ENCODE measurements at places on chromosomes 2 and 18.

DNA sequence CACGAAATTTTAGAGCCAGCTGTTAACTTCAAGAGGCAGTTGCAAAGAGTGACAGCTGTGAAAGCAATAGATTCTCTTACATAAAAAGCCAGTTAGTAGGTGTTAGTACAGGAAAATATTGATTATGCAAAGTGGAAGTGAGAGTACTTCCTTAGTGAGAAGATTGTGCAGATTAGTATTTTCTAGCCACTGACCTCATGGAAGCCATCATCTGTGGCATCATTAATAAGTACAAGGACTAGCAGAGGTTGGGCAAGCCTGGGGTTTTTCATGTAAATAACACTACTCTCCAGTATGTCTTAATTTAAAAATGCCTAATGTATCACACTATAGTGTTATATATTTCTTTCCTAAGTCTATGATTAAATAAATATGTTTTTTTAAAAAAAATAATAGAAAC, 166.2 kb upstream of the DTNA start:
- DNase-seq = no peak

- no peak for DNase-seq
Observed at GRCh38 chr2:148794558-148794957, 80.5 kb upstream of the KIF5C start.

DNA sequence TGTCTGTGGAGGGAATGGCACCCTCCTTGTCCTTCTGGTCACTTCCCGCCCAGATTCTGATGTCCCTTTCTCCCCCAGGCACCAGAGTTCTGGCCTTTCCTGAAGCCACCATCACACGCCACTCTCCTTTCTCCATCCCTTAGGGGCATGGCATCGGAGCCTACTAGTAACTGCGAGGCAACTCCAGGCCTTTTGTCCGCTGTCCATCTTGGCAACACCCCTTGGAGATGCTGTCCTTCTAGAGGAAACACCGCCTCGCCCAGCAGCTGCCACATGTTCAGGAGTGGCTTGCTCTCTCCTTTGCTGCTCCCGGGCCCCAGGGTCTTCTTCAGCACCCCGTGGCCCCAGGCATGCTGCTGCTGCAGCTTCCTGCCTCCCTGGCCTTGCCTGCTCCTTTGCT, 267.0 kb downstream of the SRBD1 start:
- DNase-seq = no peak

GRCh38 chr18:51559902-51560287, 362.4 kb upstream of the MEX3C start:
- no peak for DNase-seq

DNA sequence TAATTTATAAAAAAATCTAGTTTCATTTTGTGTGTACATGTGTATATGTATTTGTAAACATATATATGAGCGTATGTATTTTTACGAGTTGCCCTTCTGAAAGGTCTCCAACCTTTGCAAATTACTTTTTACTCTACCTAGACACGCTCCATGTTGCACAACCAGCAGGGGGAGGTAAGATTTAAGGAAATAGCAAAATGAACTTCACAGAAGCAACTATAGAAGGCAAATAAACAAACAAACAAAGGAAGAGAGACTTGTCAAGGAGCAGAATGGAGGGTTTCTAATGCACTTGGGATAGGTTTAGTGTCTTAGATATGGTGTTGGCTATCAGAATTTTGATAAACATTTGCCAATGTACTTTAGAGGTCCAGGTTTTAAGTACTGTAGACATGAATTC, 820.5 kb upstream of the POU3F3 start:
- peak; percentile 33 for DNase-seq

GRCh38 chr2:128501006-128501690, 182.5 kb upstream of the HS6ST1 start:
- DNase-seq = no peak

- no peak for DNase-seq
Observed at GRCh38 chr2:108936866-108937265, 52.2 kb downstream of the EDAR start.

DNA sequence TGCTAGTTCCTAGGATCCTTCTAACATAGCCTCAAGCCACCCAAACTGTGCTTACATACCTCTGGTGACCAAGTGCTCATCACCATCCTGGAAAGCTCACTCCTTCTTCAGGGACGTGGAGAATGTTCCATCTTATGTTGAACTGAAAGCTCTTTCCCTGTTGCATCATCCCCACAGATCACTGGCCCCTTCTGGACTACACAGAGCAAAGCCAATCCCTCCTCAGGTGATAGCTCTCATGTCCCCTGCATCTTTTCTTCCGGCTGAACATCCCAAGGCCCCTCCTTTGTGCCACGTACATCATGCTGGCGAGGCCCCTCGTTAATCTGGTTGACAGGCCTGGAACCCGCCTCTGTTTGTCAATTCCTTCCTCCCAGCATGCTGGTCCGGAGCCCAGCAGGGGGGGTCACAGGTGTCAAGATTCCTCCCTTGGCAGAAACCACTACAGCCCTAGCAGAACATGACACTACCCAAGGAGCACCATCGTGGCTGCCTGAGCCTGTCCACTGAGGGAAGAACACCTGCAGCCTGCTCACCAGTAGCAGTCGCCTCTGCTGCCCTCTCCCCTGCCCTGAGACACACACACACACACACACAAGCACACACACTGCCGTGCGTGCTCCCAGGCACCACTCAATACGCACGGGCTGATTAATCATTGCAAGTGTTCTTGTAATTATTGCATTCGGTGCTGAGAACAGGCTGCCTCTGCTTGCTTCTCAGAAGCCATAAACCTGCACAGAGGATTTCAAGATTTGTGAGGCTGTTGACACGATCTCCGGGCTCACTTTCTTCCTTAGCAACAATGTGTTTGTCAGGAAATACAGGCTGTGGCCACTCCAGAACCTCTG, 6.3 kb upstream of the KCNK3 start:
- DNase-seq = no peak

DNA sequence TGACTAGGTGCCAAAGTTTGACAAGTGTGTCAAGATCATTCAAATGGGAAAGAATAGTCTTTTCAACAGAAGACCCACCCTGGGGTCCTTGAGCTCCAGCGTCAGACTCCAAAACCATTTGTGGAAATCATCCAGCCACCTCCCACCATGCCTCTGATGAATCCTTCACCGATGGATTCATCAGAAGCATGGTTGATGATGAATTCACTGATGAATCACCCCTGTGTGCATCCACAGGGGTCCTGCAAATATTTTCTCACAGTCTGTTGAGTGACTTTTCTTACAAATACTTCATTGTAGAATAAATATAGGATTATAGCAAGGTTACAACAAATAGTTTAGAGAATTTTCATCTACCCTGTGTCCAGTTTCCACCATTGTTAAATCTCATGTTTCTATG, 4.3 kb downstream of the UGT1A9 start:
- DNase-seq = no peak

DNA sequence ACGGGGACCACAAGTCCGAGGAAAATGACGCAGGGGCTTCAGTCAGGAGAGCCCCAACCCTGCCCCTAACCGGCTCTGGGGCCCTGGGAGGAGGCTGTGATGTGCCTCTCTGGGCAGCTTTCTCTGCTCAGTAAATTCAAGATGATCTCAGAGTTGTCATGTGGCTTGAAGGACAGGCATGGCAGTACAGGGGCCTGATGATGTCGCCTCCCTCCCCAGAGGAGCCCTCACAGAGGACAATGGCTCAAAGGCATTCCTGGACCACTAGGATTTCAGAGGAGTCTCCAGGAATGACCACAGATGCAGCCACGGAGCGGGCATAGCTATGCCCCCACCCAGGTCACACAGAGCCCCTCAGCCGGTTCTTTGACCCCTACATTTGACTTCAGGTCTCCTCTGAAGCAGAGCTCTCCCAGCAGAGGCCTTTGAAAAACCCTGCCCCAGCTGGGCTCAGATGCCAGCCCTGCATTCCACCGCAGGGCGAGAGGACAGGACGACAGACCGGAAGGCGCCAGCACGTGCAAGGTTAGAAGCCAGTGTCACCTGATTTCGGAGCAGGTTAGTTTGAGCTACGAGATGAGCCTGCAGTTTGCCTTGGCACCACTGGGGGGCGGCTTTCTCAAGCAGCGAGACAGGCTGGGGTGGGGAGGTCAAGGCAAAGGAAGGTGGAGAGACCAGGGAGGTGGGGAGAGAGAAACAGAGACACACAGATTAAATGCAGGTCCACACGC, 39.2 kb downstream of the BIN1 start:
- peak; percentile 72 for DNase-seq

DNA sequence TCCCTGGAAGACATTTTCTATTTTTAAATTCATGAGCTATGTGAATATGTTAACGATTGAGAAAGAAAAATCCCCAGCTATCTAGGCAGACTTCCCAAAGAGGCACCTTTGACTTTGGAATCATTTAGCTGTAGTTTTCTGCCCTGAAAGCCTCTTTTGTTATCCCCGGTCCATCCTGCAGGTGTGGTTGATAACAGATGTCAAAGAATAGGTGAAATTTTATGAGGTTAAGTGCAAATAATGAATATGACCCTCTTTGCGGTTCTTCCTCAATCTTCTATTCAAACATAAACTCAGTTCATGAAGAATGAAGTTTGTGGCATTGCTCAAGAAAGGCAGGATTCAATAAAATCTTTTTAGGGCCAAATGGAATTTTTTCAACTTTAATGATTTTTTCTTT, 51.6 kb upstream of the ATP8B1 start:
- no peak for DNase-seq

- no peak for DNase-seq
Observed at GRCh38 chr2:157631861-157632260, 3.2 kb upstream of the ACVR1C start.

GRCh38 chr18:70536370-70537062, 247.7 kb downstream of the SOCS6 start:
- no peak for DNase-seq

DNA sequence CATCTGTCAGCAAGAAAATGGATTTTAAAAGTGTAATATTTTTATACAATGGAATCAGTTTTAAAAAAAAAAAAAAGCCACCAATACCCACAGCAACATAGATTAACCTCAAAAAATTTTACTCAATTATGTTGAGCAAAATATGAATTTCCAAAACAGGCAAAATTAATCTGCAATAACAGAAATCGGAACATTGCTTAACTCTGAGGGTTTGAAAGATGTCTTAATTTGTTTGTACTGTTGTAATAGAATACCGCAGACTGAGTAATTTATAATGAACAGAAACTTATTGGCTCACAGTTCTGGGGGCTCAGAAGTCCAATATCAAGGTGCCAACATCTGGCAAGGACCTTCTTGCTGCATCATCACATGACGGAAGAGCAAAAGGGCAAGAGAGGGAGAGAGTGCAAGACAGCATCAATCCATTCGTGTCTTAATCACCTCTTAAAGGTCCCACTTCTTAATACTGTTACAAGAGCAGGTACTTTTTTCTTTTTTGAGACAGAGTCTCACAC, 31.8 kb upstream of the TNFAIP6 start:
- DNase-seq = no peak

- DNase-seq = no peak
Observed at GRCh38 chr18:55261253-55261652, 302.0 kb upstream of the CCDC68 start.

GRCh38 chr2:234191819-234192407, 141.4 kb downstream of the SPP2 start:
- no peak for DNase-seq

GRCh38 chr18:28485918-28486317, 309.0 kb upstream of the CDH2 start:
- no peak for DNase-seq

- DNase-seq = no peak
Observed at GRCh38 chr2:205688417-205689200, 6.3 kb downstream of the NRP2 start.

DNA sequence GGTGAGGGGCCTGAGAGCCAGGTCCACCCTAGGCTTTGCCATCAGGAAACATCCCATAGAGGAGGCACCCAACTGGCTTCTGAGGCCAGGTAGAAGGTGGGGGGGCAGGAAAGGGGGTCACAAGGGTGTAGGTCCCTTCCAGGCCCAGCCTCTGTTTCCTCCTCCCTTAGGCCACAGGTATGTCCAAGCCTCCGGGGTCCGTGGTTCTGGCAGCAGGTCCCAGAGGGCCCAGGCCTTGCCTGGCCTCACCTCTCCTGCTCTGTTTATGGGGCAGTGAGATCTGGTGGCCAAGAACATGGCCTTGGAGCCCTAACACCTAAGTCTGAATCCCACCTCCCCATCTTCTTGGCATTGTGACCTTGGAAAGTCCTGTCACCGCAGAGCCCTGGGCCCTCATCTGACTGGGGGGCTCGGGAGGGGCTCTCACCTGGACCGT, 21.6 kb upstream of the GPR17 start:
- DNase-seq = no peak

- DNase-seq = no peak
Observed at GRCh38 chr18:58691256-58691655, 20.0 kb downstream of the MALT1 start.

GRCh38 chr2:88239781-88240180, 69.6 kb downstream of the THNSL2 start:
- DNase-seq = no peak

- no peak for DNase-seq
Observed at GRCh38 chr2:154130821-154131220, 259.1 kb downstream of the GALNT13 start.

GRCh38 chr2:11004199-11004598, 92.5 kb downstream of the KCNF1 start:
- peak; percentile 11 for DNase-seq

GRCh38 chr18:73093687-73094250, 226.0 kb upstream of the NETO1 start:
- no peak for DNase-seq

DNA sequence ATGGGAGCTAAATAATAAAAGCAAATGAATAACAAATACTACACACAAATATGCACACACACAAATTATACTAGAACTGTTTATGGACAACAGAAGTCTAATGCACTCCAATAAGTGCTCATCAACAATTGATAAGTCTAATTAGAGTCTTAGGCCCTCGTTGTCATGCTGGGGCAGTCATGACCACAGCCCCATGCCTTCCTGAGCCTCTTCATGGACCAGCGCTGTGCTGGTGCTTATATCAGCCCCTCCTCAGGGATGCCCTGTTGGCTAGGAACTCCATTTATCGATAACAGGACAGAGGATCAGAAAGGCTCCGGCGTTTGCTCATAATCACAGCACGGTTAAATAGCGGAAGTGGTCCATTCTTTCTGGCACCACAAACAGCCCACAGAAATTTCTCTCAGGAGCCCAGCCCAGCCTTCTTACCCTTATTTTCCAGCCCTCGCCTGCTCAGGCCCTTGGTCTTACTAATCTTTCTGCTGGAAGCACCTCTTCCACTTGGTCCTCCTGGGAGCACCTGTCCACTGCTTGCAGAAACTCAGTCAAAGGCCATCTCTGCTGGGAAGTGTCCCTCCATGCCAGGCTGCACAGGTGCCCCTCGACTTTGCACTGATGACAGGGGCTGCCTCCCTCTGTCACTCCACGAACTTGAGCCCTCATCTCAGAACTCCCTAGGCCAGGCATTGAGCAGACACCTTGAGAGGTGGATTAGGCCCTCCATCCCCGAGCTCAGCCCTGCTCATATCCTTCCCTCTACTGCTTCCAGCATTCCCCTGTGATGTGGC, 500.2 kb upstream of the HS6ST1 start:
- DNase-seq = no peak
